ENCODE measurements at places on chromosomes 12 and 14.

DNA sequence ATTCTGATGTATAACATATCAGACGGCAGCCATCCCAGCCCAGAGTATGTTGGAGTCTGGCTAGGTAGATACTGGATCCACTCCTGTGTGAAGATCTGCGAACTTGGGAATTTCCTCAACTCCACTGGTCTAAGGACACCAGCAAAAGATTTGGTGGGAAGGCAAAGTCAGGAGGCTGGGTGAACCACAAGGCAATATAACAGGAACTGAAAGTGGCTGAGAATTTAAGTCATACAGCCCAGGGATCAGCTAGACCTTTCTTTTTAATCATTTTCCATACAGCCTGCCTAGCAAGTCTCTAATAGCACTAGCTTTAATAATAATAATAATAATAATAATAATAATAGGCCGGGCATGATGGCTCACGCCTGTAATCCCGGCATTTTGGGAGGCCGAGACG lies 34.8 kb downstream of the BRAP start:
- DNase-seq: no peak

- DNase-seq: no peak
These were observed 85.6 kb downstream of the OTOGL start for GRCh38 chr12:80184926-80185325.

GRCh38 chr12:52670961-52671360 lies 9.2 kb downstream of the KRT1 start:
- DNase-seq: no peak

GRCh38 chr14:75282170-75282554 lies 3.5 kb downstream of the FOS start:
- no peak for DNase-seq

DNA sequence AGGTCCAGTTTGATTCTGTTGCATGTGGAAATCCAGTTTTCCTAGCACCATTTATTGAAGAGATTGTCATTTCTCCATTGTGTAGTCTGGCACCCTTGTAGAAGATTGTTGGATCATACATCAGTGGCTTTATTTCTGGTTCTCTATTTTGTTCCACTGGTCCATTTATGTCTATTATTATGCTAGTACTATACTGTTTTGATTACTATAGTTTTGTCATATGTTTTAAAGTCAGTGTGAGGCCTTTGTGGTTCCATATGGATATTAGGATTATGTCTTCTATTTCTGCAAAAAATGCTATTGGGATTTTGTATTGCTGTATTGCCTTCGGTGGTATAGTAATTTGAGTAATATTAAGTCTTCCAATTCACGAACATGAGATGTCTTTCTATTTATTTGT lies 51.4 kb downstream of the LEMD3 start:
- no peak for DNase-seq

GRCh38 chr12:121789233-121789781 lies 4.2 kb downstream of the RHOF start:
- DNase-seq: peak; percentile 75

DNA sequence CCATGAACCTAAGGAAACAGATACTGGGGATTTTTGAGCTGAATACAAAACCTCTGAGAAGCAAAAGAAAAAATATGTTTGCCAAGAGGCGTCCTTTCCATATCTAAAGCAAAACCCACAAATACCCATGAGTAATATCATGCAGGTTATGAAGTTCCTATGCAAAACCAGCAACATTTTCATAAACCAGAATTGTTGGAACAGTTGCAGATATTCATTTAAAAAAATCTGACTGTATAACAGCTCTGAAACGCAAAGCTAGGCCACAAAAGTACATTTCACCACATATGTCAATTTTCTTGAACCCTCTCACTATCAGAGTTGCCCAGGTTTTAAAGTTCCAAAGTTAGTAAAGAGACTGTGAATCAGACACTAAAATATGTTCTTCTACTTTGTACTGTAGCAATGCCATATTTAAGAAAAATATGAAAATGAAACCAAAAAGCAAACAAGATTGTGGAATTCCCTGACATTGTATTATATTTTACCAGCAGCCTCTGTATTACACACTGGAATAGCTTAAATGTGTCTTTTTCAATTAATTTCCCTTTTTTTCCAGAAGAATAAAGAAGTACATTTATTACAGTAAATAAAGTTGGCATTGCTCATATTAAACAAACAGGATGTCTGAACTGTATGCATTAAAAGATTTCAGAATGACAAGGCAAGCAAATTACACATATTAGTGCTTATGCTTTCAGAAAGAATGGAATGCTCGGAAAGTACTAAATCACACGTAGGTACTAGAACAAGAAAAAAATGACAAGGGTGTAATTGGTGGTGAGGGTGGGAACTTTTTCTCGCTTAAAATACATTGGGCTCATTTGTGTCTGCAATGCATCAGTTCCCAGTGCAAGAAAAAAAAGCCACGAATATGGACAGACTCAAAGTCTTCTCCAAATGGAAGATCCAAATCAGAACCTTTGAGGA lies 33.6 kb upstream of the HIF1A start:
- no peak for DNase-seq

- no peak for DNase-seq
These were observed 21.4 kb downstream of the WNT5B start for GRCh38 chr12:1650260-1650977.

GRCh38 chr12:131928080-131928710 lies 881 bp upstream of the PUS1 start:
- DNase-seq: no peak

DNA sequence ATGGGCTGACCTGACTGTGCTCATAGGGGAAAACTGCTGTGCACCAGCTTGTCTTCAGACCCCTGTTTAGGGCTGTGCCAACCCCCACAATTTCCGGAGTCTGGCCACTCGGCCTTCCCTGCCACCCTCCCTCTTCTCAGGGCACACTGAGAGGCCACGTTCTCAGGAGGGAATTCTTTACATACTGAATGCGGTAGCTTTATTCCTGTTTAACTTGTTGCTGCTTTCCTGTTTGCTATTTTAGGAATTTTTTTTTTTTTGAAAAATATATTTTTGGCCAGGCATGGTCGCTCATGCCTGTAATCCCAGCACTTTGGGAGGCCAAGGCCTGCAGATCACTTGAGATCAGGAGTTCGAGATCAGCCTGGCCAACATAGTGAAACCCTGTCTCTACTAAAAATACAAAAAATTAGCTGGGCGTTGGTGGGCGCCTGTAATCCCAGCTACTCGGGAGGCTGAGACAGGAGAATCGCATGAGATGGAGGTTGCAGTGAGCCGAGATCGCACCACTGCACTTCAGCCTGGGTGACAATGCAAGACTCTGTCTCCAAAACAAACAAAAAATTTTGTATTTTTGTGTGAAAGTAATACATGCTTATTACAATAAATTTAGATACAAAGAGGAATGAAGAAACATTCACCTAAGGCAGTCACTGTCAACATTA lies 39.5 kb downstream of the TPCN1 start:
- DNase-seq: no peak
